Activated naive CD8-positive, alpha-beta T cell treated with anti-CD3 and anti-CD28 coated beads, Interleukin-2, amount 50 U/mL, for 24 hours (primary cell): ENCODE measurements at places on chromosomes 1 and 21.

- DNase-seq: peak; percentile 57
Measured at GRCh38 chr1:224380003-224380402, 23.3 kb downstream of the CNIH4 start.

DNA sequence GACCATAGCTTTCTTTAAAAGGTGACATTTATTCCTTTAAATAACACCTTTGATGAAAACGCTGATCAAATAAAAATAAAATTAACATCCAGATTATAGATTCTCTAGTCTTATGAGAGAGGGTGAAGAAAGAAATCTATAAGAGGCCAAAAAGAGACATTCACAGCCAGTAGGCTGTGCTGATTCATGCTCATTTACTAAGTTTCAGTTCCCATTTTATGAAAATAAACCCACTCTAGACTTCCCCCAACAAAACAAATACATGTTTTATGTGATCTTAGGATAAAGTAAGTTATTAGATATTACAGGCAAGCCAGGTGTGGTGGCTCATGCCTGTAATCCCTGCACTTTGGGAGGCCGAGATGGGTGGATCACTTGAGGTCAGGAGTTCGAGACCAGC is 21.1 kb downstream of the ESRRG start:
- DNase-seq: no peak

- DNase-seq: no peak
Measured at GRCh38 chr1:29657816-29658215, 421.5 kb downstream of the PTPRU start.

DNA sequence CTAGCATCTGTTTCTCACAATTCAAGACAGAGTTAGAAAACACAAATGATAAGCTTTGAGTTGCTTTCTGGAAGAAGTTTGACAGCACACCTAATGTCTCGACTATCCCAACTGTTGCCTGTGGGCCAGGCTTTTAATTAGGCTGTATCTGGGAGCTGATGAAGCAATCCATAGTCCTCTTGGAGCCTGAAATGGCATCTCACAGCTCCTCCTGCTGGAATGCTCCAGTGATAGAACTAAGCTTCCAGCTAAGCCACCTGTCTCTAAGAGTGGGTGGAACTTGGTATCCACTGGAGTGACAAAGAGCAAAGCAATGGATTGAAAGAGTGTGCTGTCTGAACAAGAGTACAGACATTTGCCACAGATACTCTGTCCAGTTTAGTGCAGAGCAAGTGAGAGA is 605.3 kb upstream of the NR5A2 start:
- no peak for DNase-seq

- DNase-seq: no peak
Measured at GRCh38 chr1:225999912-226000337, 782 bp upstream of the SDE2 start.

GRCh38 chr1:237013608-237014007 is 9.4 kb upstream of the MT1HL1 start:
- no peak for DNase-seq

DNA sequence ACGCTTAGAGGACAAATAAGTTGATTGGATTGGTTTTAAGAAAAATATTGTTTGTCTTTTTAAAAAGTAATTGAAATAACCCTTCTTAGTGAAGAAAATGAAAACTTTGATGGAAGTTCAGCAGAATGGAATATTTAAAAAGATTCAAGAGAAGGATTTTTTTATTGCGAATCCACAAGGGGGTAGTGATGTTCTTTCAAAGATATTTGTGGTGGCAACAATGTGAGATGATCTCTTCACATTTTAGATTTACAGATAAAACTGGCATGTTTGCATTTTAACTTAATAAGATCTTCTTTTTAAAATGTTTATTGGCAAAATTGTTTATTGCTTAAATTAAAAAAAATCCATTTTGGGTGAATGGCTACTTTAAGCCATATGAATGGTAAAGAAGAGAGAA is 8.9 kb downstream of the CAMTA1 start:
- no peak for DNase-seq

DNA sequence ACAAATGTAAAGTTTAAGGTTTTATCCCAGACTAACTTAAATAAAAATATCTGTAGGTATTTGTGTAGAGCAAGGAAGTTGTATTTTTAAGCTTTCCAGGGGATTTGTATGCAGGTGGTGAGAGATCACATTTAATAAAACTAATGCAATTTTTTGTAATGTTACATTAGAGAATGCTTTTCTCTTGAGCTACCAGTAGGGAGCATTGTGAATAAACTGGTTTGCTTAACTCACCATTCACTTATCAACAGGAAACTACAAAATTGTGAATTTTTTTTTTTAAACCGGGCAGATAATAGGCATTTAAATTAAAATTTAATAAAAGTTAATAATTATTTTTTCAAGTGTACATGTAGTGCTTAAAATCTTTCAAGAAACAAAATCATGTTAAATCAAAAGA is 78.6 kb downstream of the IVNS1ABP start:
- DNase-seq: no peak

GRCh38 chr1:30192969-30193630 is 530.3 kb downstream of the MATN1 start:
- no peak for DNase-seq

DNA sequence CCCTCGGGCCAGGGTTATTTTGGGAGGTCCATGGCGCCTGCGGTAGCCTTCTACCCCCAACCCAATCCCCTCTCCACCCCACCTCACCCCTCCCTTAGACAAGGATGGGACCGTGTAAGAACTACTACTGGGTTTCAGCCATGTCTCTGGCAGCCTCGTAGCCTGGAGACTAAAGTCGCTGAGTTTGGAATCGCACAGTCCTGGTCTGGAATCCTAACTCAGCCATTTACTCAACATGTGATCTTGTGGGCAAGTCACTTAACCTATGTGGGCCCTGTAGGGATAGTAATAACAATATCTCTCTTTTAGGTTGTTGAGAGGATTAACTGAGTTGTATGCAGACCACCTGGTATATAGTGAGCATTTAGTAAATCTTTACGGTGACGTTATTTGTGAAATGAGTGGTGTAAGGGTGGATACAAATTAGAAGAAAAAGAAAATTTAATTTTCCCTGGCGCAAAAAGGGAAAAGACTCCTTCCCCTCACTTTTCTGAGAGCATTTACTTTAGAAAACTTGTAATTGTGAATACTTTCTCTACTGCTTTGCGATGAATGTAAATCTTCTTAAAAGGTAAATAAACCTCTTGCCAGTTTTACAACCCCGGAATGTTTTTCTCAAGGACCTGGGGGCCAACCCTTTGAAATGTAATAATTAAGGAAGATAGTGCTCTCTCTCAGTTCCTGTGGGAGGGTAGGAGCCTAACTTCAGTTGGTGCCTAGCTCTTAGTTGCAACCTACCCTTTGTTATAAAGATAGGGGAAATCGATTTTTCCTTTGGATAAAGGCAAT is 615 bp upstream of the MRPS15 start:
- no peak for DNase-seq

- no peak for DNase-seq
Measured at GRCh38 chr1:15176120-15176519, 22.6 kb downstream of the TMEM51 start.

DNA sequence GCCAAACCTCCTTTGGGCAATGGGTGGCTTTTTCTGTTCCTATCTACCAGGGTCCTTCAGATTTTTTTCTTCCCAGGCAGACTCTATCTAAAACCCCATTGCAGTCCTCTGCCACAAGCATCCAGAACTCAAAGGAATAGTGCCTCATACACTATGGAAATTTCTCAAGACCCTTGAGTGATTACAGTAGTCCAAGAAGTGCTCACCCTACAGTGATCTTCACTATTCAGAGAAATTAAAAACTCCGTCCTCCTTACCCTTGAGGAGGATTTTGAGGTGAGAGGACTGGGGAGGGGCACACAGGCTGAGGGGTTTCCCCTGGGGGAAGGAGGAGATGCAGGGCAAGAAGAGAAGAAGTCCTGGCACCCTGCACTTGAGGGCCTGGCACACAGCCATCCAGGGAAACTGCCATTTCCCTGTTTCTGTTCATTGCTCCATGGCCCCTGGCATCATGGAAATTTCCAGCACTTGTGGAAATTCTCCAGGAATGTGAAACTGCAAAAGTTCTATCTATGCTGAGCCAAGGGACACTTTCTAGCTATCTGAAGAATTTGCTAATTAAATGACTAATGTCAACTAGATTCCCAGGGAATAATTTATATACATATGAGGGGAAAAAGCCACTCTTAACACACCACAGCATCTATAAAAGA is 102.5 kb upstream of the ATP1B1 start:
- DNase-seq: no peak

GRCh38 chr1:62832276-62832675 is 48.3 kb downstream of the ATG4C start:
- DNase-seq: no peak

- no peak for DNase-seq
Measured at GRCh38 chr21:45507888-45508508, 34.2 kb downstream of the SLC19A1 start.

DNA sequence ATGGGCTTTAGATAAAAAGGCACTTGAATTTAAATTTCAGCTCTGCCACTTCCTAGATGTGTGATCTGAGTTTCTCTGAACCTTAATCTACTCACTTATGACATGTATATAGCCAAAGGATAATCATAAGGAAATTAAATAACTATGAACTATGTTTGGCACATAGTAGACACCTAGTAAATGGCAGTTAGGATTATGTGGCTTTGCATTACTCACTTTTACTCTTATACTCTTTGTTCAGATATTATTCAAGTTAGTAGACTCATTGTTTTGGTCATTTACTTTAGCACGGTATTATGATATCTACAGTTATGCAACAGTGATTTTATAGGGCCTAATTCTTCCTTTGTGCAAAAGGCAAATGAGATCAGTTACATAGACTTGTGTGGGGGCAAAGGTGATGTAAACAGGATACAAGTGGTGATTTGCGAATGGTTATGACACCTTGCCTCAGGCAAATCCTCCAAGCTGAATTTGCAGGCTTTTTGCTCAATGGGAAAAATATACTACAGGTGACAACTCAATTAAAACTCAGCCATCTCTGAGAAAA is 297.2 kb upstream of the PBX1 start:
- no peak for DNase-seq

- no peak for DNase-seq
Measured at GRCh38 chr1:71785450-71785849, 496.9 kb downstream of the NEGR1 start.

- no peak for DNase-seq
Measured at GRCh38 chr1:39346872-39347271, 142.4 kb downstream of the MACF1 start.

GRCh38 chr1:14539309-14539708 is 59.2 kb upstream of the KAZN start:
- no peak for DNase-seq

- no peak for DNase-seq
Measured at GRCh38 chr1:162709132-162709860, 77.0 kb downstream of the DDR2 start.

GRCh38 chr1:997993-998744 is 1.7 kb downstream of the HES4 start:
- peak; percentile 6 for DNase-seq

DNA sequence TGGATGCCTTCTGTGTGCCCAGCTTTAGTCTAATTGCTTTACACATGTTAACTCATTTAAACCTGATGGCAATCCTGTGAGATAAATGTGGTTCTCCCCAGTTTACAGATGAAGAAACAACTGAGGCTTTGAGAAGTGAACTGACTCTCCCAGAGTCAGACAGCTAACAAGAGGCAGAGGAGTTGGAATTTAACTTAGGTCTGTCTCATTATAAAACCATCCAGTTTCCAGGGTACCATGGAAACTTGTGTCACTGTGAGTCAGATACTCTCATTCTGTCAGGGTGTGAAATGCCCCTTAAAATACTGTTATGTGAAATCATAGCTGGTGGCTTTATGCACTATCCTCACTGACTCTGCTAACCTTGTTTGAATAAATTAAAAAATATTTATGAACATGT is 206.6 kb downstream of the PBX1 start:
- DNase-seq: no peak

DNA sequence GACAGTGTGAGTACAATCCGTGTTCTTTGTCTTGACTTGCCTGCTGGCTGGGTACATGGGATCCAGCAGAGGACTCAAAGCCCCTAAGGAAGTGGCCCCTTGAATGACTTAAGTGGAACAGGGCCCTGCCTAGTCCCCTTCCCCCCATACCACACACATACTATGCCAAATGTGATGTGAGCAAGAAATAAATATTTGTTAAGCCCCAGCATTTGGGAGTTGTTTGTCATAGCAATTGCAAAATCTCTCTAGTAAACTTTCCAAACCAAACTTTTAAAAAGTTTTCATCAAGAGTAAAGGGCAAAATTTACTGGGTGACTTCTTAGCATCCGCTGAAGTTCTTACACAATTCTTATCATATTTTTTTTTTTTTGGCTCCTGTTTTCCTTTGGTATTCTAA is 32.5 kb upstream of the CACHD1 start:
- no peak for DNase-seq

DNA sequence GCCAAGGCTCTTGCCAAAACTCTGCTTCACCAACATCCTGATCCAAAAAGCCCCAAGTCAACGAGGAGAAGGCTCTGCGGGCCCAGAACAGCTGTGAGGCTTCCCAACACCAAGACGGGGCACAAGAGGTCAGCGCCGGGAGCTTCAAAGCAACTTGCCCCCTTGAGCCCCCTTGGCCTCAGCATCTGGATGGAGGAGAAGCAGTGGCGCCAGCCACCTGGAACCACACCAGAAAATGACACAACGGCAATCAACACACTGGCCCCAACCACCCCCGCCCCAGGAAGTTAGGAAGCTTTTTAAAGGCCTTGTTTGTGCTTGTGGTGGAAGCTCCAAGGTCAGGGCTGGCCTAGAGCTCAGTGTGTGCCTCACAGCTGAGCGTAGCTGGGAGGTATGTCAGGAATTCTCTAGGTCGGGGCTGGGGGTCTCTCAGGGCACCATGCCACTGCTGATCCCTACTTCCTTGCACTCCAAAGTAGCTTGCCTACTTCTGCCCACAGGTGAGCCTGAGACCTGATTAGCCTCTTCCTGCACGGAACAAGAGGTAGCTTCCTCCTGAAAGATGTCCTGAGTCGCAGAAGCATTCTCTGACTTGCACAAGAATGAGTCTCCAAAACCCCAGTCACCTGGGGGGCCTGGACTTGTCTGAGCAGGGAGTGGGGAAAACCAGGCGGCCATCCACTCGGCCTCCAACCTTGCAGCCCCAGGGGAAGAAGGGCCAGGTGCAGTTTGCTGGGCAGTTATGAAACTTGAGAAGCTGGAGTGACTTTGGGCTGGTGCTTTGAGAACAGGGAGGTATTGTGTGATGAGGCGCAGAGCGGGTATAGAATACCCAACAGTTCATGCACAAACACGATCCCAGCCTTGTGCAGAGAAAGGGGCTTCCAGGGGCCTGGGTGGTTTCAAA is 9.7 kb upstream of the SRP9 start:
- no peak for DNase-seq

- DNase-seq: no peak
Measured at GRCh38 chr1:63023171-63023570, 239.2 kb downstream of the ATG4C start.
